ENCODE measurements at places on chromosomes 16 and 17.

DNA sequence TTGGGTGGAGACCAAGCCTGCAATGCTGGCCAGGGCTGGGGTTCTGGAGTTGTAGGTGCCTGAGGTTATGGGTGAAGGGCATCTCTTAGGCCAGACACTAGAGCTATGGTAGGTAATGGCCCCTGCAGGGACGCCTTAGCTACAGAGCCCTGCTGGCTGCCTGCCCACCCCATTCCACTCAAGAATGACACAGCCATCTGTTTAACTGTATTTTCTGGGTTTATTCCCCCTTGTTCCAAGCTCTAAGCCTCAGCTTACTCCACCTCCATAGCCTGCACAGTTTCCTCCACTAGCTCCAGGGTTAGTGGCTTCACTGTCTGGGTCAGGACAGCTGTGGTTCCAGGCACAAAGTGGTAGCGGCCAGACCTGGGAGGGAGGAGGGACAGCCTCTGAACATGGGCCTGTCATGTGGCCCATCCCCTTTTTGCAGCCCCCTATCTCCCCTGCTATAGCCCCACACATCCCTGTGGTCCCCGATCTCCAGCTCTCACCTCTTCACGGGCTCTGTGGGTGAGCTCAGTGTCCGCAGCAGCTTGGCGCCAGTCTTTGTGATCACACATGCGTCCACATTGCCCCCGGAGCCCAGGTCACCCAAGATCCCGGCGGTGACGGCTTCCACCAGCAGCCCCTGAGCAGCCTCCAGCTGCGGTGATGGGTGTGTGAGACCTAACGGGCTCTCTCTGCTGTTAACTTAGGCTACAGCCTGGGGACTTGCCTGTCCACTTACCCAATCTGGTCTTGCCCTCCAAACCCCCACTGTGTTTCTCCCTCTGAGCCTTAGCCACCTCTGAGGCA, 2.1 kb downstream of the PSMB10 start:
- no peak for DNase-seq

GRCh38 chr17:11645426-11645825, 47.2 kb downstream of the DNAH9 start:
- DNase-seq = no peak

DNA sequence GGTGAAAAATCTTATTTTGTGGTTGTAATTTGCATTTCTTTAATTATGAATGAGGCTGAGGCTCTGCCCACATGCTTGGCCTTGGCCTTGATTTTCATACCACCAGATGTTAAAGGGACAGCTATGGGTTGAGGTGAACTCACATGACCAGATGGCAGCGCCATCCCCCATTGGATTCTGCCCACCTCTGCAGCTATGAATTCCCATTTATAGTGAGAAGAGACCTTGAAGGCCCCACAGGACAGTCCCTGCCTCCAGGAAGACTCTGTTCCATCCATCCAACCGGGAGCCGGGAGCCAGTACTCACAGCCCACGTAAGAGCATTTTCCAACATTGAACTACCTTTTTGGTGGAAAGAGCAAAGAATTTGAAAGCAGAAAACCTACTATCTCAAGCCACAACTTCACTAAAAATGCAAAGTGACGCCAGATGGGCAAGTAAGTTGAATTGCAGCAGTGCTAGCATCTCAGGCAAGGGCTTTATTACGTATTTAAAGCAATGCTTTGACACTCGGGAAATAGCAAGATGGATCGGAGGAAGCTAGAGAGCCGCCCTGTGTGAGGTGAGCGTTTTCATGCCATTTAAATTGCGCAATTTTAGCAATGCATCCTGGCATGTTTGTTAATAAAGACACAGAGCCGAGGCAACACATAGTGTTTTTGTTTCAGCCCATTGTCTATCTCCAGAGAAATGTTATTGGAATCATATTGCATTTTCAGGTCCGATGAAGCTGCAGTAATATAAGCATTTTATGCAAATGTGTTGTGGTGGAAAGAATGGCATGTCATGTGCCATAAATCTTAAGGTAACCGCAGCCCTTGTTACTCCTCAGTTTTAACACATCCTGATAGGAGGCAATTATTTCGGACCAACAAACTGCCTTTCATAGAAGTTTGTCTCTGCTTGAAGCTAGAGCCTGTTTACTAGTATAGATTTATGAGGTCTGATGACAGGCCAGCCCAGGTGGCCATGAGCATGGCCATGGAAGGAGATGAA, 273.4 kb upstream of the TNRC6C start:
- no peak for DNase-seq

DNA sequence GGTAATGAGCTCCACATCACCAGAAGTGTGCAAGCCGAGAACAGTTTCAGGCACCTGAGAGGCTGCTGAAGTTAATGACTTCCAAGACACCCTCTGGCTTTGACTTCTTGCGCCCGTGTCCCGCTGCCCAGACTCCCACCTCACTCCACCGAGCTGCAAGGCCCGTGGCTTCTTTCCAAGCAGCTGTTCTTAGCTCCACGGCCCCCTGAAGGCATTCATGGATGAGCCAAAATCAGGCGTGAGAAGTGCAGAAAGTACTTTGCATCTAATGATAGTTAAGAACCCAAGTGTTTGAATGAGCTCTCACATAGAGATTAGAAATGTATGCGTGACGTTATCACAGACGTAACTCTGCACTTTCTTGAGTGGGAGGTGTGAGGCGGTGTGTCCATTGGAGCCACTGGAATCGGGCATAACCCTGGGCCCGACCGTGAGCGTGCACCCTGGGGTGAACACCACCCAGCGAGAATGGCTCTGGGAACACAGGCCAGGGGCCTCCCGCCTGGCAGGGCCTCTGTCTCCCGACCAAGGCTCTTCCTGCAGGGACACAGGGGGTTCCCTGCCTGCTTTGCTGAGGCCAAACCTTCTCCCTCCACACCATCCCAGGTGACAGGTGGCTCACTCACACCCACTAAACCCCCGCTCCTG, 11.0 kb downstream of the NPTX1 start:
- DNase-seq = no peak

- DNase-seq = no peak
Observed at GRCh38 chr17:62625184-62625869, 2.1 kb upstream of the MRC2 start.

DNA sequence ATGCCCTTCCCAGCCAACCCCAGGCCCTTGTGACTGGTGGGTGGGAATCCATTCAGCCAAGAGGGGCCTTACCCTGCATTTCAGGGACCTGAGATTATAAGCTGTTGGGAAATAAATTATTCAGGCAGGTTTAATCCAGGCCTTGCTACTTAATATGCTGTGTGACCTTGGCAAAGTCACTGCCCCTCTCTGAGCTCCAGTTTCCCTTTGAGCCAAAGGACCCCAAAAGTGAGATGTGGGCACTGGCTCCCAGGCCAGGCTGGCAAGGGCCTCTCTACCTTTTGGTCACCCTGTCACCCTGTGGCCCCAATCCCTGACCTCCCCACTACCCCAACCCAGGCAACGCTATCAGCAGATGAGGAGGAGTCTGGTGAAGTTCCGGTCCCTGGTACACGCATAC, 33.9 kb downstream of the MYO15A start:
- DNase-seq = no peak

- DNase-seq = no peak
Observed at GRCh38 chr16:69917311-69917710, 33.8 kb upstream of the CLEC18A start.

DNA sequence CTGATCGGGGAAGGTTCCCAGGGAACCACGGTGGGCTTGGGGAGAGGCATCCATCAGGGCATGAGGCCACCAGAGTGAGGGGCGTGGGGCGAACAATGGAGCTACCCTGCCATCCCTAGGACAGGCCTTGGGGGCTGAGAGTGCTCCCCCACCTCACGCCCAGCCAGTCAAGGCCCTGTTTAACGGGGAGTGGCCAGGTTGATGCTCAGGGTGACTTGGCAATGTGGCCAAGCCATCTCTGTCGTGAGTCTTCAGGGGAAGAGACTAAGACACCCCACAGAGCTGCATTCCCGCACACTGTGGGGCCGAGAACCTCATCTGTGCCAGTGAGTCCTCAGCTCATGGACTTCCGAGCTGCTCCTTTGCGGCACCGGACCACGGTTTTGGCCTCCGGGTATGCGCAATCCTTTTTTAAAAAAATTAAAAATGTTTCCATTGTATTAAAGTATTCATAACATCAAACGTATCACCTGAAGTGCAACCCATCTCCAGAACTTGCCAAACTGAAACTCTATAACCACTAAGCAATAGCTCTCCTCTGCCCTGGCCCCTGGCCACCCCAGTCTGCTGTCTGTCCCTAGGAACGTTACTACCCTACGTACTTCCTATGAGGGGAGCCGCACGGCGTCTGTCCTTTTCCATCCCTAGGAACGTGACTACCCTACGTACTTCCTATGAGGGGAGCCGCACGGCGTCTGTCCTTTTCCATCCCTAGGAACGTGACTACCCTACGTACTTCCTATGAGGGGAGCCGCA, 71.8 kb upstream of the DOC2B start:
- DNase-seq = no peak

DNA sequence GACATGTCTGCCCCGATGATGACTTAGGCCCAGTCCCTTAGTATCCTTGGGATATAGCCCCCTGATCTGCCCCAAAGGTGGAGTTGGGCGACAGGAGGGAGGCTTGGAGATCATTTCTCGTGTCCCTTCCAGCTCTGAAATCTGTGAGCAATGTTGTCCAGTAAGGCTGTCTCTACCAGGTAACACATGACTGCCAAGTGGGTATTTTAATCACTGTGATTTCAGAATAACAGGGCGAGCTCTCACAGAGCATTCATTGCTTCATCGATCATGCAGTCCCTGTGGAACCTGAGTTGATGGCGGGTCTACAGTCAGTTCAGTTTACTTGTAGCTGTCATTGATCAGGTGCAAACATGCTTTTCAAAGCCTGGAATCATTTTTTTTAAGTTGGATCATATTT, 39.2 kb downstream of the KSR1 start:
- DNase-seq = no peak

DNA sequence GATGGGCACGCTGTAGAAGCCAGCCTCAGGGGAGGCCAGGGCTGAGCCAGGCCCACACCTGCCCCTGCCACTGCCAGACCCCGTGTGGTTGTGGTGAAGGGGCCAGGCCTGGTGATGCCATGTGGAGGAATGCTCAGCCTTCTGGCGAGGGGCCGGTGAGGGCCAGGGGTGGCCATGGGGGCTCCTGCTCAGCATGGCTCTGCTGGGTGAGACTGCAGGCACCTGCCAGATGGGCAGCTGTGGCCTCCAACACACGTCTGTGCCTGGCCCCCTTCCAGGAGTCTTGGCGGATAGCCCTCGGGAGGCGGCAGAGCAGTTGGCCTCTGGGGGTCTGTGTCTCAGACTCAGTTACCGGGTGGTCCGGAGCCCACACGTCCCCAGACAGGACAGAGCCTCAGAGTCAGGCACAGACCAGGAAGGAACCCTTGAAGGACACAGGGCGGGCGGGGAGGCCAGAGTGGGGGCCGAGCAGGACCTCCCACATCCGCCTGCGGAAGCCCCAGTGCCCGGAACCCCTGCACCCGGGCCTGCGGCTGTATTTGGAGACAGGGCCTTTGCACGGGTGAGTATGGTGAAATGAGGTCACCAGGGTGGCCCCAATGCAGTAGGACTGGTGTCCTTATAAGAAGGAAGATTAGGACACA, 22.5 kb upstream of the CHMP6 start:
- DNase-seq = no peak

- DNase-seq = no peak
Observed at GRCh38 chr17:32880671-32881453, 3.9 kb upstream of the MYO1D start.

DNA sequence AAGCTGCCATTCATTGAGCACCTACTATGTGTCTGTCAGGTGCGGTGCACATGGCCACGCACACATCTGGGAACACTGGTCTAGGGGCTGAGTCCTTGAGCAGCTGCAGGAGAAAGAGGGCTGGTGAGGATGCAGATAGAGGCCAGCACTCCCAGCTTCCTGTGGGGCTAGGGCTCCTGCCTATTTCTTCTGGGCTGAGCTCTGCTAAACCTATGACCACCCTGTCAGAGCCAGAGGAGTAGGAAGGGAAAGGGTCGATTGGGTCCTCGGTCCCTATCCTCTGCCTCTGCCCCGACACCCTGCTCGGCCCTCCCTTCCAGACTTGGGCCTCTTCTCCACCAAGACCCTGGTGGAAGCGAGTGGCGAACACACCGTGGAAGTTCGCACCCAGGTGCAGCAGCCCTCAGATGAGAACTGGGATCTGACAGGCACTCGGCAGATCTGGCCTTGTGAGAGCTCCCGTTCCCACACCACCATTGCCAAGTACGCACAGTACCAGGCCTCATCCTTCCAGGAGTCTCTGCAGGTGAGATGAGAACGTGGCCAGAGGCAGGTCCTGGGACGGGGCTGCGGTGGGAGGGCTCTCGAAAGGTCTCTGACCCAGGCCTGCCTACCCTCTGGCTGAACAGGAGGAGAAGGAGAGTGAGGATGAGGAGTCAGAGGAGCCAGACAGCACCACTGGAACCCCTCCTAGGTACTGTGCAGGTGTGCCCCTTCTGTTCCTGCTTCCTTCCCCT, 4.0 kb upstream of the TMEM88 start:
- DNase-seq = no peak

- DNase-seq = no peak
Observed at GRCh38 chr16:86631444-86631843, 53.1 kb downstream of the FOXL1 start.

DNA sequence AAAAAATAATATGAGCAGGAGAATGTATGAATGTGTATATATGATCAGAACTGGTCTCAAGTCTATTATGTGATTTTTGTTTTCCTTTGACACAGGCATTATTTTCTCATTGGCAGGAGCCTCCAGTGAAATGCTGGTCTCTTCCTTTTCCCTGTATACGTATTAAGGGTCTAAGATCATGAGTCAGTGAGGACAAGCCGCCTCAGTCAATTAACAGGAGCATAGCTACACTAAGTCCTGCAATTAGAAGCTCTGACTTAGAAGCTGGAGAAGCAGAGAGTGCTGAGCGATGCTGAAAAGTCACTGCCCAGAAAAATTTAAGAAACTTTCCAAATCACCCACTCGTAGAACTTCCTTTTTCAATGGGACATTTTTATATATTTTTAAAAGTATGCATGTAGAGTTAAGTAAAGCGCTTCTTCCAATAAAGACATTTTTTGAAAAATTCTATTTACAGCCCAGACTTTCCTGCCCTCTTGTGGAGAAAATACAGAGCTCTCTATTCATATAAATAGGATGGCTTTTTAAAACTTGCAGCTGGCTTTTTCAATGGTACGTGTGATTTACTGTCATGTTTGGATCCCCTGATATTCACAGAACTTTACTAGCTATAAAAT, 70.2 kb upstream of the PSMD7 start:
- no peak for DNase-seq
